Stimulated activated CD4-positive, alpha-beta T cell treated with anti-CD3 and anti-CD28 coated beads, TNF-alpha, amount 100 ng/mL, for 4 hours (primary cell): ENCODE measurements at places on chromosomes 3 and 15.

DNA sequence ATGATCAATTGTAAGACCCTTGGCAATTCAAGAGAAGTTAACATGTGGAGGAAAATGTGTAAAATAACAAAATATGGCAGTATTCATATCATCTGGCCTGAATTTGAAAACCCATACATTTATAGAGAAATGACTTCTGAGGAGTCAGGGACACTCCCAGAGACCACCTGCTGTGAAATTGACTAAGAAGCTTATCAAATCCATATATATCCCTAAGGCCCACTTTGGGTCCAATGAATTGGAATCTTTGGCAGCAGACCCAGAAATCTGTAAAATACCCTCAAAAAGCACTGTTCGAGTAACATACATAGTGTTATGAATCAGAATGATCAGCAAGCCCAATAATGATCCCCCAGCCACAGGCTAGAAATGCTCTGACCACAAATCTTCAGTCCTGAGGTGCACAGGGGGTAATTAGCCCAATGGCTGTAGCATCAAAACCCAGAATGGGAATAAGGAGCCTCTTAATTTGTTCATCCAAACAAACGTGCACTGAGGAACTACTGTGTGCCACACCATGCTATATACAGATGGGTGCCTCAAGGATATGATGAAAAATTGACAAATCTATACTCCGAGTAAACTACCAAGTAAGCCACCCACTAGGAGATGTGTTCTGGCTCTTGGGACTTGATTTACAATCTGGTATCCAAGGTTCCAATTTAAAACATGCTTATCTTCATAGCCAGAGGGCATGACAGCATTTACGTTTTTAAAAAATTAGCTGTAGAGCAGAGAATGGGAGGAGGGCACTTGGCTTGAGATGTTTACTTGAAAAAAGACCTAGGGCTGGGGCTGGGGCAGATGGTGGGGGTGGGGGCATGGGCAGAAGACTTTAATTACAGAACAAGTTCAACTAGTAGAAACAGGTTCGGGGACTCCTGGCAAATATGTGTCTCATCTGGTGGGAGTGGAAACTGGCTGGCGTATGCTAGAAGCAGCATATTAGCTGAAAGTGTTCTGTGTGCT, 9.1 kb upstream of the ARHGEF3 start:
- DNase-seq = no peak

DNA sequence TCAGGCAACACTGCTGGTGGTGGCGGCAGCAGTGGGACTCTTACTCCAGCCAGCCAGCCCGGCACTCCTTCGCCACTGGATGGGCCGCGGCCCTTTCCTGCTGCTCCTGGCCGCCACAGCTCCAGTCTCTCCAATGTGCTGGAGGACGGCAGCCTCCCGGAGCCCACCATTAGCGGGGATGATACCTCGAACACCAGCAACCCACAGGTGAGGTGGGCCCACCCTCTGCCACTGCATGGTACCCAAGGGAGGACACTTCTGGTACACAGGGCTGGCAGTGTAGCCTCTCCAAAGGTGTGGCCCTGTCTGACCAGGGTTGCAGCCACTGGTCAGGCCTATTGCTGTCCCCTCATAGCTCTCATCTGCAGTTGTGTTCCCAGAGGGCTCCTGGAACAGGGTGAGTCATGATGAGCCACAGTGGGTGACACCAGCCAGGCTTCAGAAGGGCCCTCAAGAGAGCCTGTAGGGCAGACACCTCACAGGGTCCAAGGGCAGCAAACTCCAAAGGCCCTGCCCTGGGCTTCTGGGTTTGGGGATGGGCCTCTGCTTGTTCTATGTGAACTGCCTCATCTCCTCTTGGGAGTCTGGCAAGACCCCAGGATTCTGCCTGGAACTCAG, 20.8 kb downstream of the NBEAL2 start:
- DNase-seq = no peak

DNA sequence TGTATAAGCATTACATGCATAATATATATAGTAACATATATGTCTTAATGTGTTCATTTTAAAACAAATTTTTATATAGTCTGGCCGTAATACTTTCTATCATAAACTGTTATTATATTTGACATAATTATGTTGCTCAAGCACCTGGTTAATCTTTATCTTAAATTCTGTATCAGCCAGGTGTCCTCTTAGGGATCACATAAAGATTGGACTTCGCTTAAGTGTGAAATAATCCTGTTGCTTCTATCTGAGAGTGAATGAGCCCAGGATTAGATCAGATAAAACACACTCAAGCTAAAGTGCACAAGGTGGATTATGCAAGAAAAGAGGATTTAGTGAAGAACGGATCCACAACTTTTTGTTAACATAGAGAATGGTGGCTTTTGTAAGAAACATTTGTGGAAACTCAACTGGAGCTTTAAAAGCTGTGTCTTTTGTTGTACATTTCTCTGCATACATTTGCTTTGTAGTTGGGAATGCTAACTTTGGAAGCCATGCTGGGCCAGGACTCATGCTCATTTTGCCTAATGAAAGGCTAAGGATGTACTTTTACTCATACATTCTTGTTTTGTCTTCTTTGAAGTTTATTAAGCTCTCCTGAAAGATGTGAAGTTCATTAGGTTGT, 437.8 kb downstream of the ZIC1 start:
- DNase-seq = no peak

DNA sequence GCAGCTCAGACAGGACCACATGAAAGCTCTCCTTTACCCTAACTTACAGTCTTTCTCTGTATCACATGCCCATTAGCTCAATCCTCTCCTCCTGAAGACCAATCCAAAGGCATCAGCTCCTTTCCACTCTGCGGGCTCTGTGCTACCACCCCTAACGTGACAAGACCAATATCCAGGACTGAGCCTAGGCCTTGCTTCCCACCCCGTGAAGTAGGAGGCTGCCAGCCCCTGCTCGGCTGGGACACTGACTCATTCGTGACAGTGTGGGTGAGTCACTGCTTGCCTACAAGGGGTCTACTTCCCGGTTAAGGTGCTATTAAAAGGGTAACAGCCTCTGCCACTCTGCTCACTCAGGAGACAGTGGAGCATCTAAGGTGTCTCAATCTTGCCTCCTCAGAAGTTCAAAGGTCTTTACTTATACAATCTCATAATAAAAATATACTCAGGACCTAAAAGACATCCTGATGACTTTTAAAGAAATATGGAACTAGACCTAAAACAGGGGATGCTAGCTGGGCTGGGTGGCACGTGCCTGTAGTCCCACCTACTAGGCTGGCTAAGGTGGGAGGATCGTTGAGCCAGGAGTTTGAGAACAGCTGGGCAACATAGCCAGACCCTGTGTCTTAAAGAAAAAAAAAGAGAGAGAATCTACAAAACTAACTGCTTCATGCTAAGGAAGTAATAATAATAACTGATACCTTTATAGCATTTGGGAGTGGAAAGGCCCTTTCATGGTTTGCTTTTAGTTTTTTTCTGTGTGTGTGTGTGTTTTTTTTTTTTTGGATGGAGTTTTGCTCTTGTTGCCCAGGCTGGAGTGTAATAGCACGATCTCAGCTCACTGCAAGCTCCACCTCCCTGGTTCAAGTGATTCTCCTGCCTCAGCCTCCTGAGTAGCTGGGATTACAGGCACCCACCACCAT, 55.0 kb downstream of the TMEM44 start:
- no peak for DNase-seq

DNA sequence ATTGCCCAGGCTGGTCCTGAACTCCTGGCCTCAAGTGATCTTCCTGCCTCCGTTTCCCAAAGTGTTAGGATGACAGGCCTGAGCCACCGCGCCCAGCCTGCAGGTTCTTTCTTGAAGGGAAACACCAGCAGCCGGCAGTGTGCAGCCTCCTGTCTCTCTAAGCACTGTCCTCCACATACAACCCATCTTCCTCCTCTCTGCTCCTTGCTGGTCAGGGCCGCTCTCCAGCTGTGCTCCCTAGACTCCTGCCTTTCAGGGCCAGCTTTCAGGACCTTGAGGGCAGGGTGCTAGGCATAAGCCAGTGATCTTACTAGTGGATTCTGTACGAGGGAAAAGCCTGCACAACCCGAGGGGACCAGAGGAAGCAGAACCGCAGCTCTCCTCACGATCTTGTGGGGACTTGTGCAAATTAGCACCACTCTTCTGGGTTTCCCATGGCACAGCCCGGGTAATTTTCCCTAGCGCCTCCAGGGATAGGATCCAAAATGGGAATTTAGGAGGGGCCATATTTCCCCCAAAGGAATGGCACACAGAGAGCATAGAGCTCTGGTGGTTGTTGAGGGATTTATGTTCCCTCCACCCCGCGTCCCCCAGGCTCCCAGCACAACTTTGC, 18.2 kb upstream of the CORO2B start:
- DNase-seq = no peak
